ELF-1 (cell line): ENCODE measurements at places on chromosomes 7 and 10.

- DNase-seq: peak; percentile 29
Measured at GRCh38 chr7:90345595-90346335, 751 bp upstream of the GTPBP10 start.

DNA sequence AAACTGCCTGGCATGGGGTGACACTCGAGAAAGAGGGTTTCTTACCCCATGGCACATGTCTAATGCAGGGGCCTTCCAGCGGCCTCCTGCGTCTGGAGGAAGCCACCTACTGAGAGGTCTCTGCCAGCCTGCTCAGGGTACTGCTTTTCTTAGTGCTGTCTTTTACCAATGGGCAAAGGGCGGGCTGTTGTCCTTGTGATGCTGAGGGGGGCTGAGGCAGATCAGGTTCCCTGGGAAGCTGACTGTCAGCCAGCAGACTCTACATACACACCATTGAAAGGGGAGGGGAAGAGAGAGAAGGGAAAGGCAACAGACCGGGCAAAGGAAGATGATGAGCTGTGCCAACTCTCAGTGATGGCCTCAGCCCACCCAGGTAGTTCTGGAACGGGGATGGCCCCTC lies 48.7 kb downstream of the COL13A1 start:
- peak; percentile 33 for DNase-seq

DNA sequence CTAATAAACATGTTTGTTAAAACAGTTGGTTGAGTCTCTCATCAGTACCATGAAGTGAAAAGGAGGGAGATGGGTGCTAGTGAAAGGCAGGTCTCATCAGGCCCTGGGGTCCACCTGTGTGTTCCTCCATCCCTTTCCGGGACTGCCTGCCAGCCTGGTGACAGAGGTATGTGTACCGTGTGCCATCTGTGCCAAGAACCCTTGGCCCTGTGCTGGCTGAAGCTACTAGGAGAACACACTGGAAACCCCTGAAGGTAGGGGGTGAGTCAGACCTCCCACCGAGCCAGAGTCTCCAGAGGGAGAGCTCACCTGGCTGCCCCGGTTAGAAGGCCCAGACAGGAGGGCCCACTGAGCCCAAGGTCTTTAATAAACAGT lies 2.3 kb downstream of the DDIT4 start:
- no peak for DNase-seq

- DNase-seq: no peak
Measured at GRCh38 chr7:11604505-11604904, 227.5 kb downstream of the THSD7A start.

GRCh38 chr7:134197345-134197744 lies 70.2 kb downstream of the LRGUK start:
- DNase-seq: no peak

DNA sequence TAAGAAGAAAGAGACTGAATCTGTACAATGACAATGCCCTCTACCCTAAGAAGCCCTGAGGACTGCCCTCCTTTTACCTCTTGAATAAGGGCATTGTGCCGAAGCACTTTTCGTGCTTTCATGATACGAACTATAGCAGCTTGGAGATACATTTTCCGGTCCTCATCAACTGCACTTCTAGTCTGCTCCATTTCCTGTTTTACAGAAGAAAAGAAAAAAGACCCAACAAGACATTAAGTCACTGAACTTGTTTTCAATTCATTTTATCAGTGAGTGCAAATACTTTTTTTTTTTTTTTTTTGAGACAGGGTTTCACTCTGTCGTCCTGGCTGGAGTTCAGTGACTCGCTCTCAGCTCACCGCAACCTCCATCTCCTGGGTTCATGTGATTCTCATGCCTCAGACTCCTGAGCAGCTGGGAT lies 78.4 kb downstream of the CUL2 start:
- no peak for DNase-seq

DNA sequence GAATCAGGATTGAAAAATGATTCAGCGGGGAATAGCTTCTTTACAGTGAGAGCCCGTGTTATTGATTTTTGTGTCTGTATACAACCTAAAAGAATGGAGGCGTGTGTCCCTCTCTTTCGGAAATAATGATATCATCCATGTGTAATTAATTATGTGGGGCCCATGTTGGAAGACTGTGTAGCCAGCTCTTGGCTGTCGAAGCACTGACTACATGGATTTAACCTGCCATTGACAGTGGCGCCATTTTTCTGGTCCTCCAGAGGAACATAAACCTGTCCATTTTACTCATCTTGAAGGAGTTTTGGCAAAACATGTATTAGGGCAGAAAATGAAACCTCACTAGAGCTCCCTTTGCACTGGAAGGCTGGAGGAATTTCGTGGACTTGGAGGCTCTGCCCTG lies 119.6 kb downstream of the ITIH5 start:
- DNase-seq: no peak

DNA sequence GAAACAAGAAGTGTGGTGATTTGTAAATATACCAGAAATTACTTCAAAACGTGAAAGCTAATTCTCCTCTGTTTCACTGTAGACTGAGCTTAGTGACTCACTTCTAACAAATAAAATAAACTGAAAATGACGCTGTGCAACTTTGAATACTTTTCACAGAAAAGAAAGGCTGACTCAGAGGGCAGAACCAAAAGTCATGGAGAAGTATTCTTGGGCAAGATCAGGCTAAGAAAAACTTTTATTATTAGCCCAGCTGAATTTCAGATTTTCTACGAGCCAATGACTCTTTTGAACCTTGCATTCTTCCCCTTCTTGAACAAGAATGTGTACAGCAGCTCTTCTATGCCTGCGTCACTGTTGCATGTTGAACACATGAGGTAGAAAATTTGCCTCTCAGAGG lies 527.3 kb upstream of the GHITM start:
- no peak for DNase-seq

DNA sequence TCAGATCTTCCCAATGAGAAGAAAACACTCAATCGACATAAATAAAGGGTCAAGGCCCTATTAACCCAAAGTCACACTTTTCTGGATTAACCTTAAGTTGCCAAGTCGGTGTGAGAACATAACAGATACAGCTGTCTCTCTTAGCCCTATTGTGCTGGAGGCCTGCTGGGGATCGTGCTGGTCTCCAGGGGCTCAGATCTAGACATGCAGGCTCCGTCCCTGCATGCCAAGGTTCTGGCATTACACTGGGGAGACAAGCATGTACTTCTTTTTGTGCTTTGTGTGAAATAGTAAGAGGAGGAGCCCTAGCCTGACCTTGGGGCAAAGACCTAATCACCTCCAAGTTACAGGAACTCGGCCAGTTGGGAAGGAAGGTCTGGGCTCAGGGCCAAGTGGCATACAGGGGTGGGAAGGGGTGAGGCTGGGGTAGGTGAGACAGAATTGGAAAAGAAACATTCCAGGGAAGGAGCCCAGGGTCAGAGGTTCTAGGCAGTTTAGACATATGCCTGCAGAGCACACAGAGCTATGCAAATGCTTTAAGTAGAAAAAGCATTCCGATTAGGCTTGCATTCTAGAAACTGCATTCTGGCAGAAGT lies 216.4 kb downstream of the HECW1 start:
- DNase-seq: peak; percentile 36

GRCh38 chr7:151595702-151596350 lies 76.1 kb upstream of the RHEB start:
- no peak for DNase-seq

- no peak for DNase-seq
Measured at GRCh38 chr7:19290968-19291367, 145.7 kb upstream of the FERD3L start.

- peak; percentile 75 for DNase-seq
Measured at GRCh38 chr7:77989981-77990566, 191.5 kb downstream of the PHTF2 start.

GRCh38 chr10:16950656-16951601 lies 133.7 kb upstream of the RSU1 start:
- peak; percentile 69 for DNase-seq

DNA sequence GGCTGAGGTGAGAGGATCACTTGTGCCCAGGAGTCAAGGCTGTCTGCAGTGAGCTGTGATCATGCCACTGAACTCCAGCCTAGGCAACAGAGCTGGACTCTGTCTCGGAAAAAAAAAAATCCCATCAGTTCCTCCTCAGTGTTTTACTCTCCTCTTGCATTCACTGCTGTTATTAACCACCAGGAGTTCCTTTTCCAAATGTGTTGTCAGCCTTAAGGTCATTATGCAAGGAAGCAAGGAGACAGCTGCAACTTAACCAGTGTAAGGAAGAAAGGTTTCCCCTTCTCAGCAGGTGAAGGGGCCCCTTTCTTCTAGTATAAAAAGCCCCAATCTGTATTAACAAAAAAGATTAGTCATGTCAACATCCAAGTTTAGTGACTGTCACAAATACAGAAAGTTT lies 86.6 kb upstream of the LEP start:
- DNase-seq: no peak

DNA sequence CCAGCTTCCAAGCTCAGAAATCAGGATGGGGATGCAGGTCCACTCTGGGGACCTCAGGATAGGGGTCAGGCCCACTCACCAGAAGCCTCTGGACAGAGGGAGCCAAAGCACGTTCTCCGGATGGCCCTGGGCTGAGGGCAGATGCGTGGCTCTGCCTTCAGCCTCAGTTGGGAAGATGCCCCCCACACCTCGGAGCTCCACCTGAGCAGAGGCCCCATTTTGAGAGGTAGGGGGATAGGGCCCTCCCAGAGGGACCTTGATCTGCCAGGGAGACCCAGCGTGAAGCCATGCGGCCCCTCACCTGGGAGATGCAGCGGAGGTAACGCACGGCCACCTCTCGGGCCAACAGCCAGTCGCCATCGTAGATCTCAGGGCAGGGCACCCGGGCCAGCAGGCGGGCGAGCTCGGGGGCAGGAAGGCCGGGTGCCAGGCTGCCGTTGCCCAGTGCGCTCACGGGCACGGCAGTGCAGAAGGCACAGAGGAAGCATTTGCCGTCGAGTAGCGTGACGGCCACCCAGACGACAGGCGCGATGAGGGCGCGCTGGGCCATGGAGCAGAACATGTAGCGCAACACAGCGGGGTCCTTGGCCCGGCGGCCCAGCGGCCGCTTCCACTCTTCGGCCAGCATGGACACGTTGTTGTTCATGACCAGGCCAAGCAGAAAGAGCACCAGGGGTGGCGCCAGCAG lies 660 bp downstream of the CALHM1 start:
- DNase-seq: no peak

- DNase-seq: no peak
Measured at GRCh38 chr10:93553482-93554315, 12.8 kb upstream of the FFAR4 start.

- DNase-seq: no peak
Measured at GRCh38 chr7:87361320-87361719, 15.9 kb downstream of the CROT start.

DNA sequence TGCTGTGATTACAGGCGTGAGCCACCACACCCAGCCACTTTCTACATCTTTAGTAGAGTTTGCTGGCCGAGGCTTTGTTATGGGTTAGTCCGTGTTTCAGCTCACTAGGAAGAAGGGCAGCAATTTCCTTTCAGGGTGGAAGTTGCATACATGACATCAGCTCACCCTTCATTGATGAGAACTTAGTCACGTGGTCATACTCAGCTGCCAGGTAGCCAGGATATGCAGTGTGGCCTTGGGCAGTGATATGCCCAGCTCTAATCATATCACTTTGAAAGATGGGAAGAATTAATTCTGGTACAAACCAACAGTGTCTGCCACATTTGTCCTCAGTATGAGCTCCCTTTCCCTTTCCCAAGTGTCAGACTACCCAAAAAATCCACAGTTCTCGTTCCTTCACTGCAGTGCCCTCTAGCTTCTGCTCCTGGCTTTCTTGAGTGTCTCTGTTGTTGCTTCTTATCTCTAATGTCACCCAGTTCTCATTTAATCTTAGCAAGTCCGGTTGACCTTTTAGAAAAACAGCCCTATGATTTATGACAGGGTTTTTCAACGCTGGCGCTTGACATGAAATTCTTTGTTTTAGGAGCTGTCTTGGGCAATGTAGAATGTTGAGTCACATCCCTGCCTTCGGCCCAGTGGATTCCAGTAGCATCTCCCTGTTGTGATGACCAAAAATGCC lies 108.7 kb upstream of the ITGB1 start:
- peak; percentile 35 for DNase-seq

GRCh38 chr10:32163071-32163761 lies 107.0 kb upstream of the KIF5B start:
- no peak for DNase-seq

GRCh38 chr10:107264742-107265141 lies 100.2 kb upstream of the SORCS1 start:
- DNase-seq: peak; percentile 13

DNA sequence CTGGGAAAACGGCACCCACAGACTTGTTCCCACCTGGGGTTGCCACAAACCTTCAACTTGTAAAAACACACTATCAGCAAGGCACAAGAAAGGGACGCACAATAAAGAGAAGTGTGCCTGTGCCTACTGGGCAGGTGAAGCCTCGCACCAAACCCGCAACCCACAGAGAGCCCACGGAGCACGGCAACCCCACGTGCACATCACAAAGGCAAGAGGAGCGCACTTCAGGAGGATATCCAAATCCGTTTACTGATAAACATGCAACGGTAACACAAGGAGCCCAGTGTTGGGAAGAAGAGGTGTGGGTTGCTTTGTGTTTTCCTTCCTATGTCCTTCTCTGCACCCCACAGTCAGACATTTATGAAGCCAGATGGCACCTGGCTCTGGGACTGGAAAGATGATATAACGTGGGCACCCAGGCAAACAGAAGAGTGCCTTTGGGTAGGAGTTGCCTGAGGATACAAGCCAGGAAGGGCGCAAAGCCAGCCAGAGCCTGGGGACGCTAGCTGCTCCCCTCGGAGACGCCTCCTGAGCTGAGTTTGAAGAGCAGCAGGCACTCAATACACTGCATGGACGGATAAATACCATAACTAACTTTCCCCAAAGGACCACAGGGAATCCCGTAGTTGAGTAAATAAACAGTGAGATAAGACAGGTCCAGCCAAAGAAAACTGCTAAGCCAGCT lies 41.6 kb downstream of the TCERG1L start:
- no peak for DNase-seq

DNA sequence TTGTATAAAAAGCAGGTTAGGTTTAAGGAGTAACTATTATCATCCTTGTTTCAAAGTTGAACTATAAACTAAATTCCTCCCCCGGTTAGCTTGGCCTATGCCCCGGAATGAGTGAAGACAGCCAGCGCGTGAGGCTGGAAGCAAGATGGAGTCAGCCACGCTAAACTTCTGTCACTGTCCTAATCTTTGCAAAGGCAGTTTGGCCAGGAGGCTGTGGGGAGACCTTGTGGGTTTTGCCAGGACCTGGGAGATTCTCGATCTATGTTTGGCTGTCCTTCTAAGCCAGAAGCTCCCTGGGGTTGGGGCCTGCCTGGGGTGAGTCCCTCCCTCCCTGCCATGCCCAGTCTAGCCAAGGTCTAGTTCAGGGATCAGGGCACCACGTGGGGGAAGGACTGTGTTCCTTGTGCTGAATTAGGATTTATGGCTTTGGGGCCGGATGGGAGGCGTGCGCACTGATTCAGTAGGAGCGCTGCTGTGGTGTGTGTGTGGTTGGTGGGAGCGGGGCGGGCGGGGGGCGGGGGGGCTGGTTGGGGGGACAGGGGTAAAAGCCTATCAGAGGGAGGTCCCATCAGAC lies 871 bp upstream of the GTF2IRD1 start:
- no peak for DNase-seq

- DNase-seq: no peak
Measured at GRCh38 chr7:373818-374705, 84.1 kb downstream of the FOXL3 start.
